GM03348 (cell line): ENCODE measurements at places on chromosomes 16 and 17.

GRCh38 chr16:68481636-68482035, 33.3 kb upstream of the SMPD3 start:
- no peak for DNase-seq

GRCh38 chr16:27353853-27354252, 40.1 kb downstream of the IL4R start:
- DNase-seq, result no peak

GRCh38 chr17:77322514-77323412, 182.0 kb downstream of the SEC14L1 start:
- peak; percentile 93 for DNase-seq

DNA sequence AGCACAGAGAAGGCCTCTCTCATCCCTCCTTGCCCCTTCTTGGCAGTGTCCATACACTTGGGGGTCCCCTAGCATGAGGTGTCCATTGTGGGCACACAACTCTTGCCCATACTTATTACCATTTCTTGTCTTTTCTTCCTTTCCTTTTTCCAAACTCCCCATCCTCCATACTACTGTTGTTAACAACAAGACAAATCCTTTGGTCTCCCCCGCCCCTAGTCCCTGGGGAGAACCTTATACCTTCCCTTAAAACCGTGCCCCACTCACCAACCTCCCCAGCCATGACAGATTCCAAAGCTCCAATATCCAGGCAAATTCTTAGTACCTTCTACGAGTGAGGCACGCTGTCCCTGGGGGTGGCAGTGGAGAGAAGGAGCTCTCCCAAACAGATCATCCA, 82.9 kb downstream of the GAS7 start:
- DNase-seq, result no peak

DNA sequence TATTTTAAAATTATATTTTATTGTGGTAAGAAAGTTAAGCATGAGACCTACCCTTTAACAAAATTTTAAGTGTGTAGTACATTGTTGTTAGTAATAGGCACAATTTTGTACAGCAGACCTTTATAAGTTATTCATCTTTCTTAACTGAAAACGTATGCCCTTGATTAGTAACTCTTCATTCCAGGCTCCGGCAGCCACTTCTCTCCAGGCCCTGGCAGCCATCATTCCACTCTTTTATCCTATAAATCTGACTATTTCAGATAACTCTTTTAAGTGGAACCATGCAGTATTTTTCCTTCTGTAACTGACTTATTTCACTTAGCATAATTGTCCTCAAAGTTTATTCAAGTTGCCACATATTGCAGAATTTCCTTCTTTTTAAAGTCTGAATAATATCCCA, 348.2 kb downstream of the CDH11 start:
- no peak for DNase-seq

- DNase-seq, result no peak
These were observed 14.7 kb upstream of the CMTR2 start for GRCh38 chr16:71303938-71304337.

DNA sequence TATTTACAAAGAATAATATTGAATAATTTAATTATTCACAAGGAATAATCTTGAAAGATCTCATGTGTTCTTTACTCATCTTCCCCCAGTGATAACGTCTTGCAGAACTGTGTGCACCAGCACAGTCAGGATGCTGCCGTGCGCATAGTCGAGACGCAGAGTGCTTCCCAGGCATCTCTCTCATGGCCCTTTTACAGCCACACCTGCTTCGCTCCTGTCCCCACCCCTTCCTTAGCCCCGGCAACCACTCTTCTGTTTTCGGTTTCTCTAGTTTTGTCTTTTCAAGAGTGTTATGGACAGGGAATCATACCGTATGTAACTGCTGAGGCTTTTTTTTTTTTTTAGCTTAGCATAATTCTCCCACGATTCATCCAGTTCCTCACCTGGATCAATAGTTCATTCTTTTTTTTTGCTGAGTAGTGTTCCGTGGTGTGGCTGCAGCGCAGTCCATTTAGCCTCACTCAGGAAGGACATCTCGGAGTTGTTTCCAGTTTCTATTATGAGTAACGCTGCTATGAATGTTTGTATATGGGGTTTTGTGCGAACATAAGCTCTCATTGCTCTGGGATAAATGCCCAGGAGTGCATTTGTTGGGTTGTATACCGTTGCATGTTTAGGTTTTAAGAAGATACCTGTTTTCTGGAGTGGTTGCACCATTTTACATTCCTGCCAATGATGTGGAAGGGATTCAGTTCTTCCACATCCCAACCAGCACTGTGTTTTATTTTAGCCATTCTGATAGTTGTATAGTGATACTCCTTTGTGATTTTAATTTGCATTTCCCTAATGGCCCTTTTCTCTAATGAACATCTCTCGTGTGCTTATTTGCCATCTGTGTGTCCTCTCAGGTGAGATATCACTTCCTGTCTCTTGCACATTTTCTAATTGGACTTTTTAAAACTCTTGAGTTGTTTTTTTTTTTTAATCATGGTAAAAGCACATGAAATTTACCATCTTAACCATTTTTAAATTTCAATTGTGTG, 47.6 kb downstream of the SEC14L1 start:
- DNase-seq, result no peak

DNA sequence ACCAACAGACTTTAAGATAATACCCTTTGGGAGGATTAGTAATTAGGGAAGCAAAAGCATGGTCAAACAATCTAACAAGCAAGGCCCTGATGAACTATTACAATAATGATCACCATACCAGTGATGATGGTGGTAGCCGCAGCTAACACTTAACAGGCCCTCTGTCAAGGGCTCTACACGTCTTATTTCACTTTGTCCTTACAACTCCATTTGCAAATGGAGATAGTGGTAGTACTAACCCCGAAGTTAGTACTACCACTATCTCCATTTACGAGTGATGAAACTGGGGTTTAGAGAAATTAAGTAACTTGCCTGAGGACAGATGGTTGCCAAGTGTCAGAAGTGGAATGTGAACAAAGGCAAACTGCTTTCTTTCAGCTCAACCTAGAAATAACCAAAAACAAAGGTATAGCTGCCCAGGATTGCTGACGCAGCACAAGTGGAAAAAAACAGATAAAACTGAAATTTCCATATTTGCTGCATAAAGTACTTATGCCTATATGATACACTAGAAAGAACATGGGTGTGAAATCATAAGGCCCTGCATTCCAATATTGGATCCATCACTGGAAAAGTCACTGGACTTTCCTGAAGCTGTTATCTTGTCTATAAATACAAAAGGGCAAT, 24.6 kb downstream of the CEP112 start:
- DNase-seq, result no peak

DNA sequence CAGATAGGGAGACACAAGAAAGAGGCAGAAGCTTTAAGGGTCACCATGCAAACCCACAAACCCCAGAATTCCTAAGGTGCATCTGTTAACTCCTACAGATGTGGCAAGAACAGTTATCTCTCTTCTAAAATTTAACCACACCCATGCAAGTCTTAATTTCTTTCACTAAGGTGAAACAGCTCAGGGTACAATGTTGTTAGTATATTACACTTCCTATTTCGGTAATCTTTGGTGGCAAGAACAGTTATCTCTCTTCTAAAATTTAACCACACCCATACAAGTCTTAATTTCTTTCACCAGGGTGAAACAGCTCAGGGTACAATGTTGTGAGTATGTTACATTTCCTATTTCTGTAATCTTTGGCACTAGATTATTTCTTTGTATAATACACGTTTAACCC, 6.6 kb downstream of the CCL23 start:
- no peak for DNase-seq

DNA sequence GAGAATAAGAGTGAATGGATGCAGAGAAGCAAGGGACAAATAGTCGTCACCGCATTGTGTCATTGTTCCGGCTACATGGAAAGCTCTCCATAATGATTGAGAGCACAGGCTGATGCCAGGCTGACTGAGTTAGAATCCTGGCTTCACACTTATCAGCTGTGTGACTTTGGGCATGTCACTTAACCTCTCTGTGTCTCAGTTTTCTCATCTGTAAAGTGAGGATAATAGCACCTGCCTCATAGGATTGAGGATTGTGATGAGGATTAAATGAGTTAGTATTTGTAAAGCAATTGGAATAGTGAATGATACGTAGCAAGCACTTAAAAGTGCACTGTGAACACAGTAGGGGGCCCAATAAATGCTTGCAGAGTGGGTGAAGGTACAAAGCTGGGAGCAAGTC, 45.7 kb upstream of the LYRM9 start:
- DNase-seq, result no peak

- no peak for DNase-seq
These were observed 204.7 kb upstream of the CIBAR2 start for GRCh38 chr16:85316944-85317343.
